ENCODE measurements at places on chromosomes 1 and 21.
A peak's percentile ranks its signal among the peaks of the same experiment; 100 is the strongest.

DNA sequence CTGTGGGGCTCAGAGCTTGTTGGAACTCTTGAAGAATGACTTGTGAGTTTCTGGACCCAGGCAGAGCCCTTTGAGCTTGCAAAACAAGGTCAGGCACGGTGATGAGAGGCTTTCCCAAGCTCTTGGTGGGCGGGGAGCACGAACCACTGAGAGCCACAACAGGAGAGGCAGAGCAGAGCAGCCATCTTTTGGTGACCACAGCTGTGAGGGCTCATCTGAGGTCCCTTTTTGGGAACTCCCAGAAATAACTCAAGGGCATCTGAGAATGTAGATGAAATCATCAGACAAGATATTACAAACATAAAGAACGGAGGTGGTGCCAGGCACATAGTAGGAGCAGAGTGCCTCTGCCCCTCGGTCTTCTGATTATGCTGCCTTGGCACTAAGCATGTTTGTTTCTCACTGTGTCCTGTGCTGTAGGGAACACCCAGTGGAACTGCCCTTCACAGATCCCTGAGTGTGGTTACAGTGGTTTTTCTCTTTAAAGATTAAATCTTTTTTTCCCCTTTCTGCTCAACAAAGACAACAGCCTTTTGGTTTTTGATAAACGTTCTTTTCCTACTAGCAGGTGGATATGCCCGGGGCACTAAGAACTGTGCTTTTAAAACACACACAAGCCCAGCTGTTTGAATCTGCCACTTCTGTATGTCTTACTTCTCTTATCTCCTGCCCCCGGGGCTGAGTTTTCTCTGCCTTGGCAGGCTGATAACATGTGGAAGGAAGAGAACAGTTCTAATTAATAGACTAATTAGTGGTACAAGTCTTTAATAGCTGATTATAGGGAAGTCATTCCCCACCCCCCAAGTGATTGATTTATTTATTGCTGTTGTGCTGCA, 37.7 kb downstream of the CD34 start:
- peak; percentile 70 for DNase-seq

- no peak for DNase-seq
Observed at GRCh38 chr21:45976701-45977311, 4.8 kb upstream of the COL6A1 start.

- DNase-seq = no peak
Observed at GRCh38 chr1:46401154-46401913, 7.2 kb downstream of the FAAH start.

DNA sequence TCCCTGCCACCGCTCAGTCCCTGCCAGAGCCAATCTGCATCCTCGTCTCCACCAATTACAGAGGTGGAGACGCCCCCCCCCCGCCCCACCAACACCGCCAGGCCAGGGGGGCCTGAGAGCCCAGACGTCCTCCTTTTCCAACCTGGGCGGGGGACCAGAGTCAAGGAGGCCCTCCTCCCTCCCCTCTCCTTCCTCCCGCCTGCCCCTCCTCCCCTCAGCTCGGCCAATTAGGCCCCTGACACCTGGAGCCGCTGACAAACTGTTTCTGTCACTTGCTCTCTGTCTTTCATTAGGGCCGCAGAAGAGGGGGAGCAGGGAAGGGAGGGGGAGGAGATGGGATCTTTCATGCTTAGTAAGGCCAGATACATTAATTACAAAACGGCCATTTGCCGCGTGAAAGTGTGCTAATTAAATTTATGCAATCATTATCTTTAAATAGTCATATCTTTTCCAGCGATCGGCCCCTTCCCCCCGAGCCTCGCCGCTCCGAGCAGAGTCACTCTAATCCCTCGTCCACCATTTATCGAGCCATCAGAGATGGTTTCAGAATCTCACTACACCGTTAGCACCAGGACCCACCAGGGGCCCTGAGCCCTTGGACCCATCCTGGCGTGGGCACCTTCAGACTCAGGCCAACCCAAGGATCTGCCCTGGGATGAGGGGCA, 94.7 kb downstream of the PAX7 start:
- no peak for DNase-seq

GRCh38 chr21:33230545-33231324, 997 bp downstream of the IFNAR2 start:
- peak; percentile 58 for DNase-seq

DNA sequence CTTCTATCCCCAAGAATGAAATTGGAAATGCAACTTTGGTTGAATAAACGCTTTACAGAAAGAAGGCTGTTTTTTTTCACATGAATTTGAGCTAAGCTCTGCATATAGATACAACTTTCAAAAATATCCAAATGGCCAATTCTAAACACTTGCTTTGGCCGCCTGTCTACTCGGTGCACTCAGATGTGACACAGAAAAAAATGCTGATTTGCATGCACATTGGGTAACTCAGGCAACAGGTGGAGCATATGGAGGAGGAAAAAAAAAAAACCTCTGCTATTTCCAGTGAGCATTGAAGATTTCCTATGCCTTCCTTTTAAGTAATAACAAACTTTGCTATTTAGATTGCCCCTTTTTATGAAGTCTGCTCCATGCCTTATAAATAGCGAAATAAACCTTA, 262.5 kb downstream of the GRIK1 start:
- DNase-seq = no peak

- no peak for DNase-seq
Observed at GRCh38 chr1:206678490-206678889, 6.2 kb upstream of the MAPKAPK2 start.
